ENCODE measurements at places on chromosomes 4 and X.

DNA sequence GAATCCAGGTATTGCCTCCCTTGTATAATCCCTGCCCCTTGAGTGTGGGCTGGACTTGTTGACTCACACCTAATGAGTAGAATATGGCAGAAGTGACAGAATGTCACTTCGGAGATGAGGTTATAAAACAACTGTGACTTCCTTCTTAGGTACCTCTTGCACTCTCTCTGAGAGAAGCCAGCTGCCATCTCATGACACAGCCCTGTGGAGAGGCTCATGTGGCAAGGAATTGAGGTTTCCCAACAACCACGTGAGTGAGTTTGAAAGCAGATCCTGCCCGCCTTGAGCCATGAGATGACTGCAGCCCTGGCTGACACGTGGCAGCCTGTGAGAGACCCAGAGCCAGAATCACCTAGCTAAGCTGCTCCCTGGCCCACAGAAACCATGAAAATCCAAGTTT, 13.5 kb downstream of the ASB11 start:
- no peak for DNase-seq

DNA sequence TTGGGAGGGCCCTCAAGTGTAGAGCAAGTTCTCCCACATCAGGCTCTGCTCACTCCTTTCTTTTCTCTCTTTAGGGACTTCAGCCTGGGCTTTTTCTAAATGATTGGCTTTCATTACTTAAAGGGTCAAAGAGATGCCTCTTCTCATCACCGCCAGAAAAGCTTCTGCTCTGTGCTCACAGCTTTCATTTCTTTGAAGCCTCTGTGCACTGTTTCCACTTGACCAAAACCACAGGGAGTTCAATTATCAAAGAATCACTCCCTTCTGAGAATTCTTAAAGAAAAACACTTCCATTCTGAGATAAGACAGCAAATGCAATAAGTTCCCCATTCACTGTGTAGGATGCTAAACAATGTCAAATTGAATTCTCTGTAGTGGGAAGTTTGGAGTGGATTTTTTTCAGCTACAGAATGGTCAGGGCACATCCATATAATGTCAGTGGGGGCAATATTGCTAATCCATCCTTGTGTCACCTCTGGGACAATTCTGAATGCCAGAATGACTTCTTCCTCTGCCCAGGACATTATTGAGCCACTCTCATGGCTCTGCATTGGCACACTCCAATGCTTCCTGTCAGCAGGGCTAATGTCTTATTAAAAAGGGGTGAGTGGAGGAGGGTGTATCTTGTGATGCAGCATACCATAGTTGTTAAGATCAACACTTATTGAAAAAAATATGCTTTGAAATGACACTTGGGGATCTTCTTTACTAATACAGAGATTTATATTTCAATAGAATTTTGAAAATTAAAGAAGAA, 217.6 kb downstream of the SNCA start:
- DNase-seq: no peak

DNA sequence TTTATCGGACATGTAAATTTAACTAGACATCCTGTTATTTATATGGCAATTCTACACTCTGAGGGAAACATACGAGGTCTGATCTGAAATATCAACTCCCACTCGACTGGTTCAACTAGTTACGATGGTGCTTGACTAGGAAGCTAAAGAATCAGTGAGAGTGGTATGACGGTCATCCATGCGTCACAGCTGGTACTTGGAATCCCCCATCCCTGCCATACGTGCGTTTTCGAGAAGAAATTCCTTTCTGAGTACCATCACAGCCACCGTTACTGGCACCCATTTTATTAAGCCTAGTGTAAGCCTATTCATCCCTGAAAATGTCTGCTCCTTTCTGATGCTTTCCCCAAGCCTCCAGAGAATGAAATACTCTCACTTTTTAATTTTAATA, 695 bp upstream of the PIGA start:
- DNase-seq: no peak

DNA sequence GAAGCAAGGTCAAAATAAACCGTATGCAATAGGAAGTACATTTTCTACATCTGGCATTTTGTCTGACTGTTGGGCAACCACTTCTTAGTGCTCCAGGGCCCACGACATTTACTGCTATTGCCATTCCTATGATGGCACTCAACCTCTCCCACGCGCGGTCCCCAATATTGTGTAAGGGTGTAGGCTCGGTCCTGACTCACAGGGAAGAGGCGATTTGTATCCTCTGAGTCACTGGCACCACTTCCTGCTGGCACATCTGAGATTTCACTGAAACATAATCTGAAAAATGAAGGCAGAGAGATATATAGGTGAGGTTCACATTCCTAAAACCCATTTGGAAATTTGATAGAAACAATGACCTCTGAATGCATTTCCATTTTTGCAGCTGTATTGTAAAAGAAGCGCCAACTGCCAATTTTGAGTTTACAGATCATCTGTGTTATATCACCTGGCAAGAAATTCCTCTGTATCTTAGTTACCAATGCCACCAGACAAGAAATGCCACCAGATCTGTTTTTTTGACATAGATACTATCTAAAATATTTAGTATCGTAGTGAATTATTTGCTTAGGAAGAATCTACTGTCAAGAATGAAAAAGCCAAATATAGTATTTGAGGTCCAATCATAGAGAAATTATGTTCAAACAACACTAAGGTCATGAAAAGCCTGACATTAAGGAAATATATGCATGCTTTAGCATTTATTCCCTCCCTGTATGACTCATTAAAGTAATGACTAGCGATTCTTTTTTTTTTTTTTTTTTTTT, 9.8 kb downstream of the EREG start:
- no peak for DNase-seq

- no peak for DNase-seq
These were observed 35.0 kb upstream of the MAML3 start for GRCh38 chr4:140188975-140189374.

DNA sequence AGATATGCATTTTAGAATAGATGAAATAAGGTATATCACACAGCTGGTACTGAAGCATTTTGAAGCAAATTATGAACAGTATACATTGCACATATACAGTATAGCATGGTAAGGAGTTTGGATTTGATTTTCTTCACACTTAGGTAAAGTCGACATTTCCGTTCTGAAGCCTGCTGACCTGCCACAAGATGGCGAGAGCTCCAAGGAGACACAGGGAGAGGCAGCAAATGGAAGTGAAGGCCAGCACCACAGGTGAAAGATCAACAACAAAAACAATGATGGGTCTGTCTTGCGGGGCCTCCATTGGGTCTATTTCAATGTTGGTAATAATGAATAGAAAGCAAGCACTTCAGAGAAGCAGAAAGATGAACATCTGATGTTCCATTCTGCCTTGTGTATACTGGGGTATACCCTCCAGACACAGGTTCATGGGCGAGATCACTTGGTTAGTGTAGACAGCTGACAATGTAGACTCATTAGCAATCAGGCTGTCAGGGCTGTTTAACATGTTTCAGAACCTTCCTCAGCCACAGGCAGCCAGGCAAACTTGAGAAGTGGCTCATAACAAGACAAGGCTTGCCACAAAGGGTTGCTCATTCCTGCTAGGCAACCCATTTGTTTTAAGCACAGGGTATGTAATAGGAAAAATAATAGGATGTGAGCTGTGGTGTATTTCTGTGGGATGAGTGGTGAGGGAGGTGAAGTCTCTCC, 21.4 kb upstream of the NOX1 start:
- no peak for DNase-seq

All from activated CD4-positive, CD25-positive, alpha-beta regulatory T cell (primary cell).